ENCODE measurements at places on chromosomes 5 and 9.

DNA sequence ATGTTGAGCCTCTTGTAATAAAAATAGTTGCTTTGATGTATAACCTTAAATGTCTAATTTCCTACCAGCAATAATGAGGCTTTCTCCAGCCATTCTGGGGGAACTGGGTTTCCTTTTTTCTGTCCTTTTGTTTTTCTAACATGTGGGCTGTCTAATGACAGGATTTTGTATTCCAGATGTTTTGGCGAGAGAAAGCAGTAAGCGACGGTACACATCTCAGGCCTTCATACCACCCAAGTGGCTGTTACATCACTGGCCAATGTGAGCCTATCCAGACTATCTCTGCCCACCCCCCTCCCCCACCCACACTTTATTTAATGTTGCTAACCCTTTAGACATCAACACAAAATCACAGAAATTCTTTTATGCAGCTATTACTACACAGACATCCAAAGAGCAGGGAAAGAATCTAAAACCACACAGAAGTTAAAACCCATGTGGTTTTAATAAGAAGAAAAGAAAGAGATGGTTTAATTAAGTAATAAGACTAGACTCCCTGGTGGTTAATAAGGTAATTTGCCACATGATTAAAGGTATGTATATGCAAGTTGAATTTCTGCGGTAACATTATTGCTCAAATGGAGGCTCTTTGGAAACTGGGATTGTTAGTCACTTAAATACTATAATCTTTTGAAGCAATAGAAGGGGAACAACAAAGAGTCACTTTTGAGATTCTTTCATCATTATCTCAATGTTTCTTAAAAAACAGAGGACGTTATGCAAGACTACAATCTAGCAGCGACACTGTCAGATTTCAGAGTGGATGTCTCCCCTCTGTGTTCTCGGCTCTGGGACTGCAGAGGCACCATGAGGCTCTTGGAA is 365.1 kb downstream of the ENC1 start:
- no peak for DNase-seq

DNA sequence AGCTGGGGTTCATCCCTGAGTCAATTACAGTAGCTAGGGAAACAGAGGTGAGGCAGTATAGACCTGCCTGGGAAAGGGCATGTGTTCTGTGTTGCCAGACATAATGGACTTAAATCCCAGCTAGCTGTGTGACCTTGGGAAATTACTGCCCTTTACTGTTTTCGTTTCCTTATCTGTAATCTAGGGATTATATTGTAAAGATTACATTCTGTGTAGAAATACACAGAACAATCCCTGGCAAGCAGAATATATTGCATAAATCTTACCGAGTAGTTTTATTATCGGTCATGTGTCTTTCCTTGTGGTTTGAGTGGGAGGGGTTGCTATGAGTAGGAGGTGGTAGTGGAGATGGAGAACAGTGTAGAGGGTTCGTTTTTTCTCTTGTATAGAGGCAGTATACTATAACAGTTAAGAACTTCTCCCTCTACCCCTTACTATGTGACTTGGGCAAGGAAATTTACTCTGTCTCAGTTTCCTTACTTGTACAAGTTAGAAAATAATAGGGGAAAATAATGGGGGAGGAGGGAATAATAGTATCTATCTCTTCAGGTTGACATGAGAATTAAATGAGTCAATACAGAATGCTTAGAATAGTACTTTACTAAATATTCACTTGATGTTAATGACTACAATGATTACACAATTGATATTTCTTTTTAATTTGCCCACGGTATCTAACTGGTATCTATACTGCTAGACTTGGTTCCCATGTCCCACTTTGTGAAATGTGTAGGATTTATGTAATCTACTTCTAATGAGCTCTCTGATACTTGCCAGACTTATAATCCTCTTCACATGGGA is 7.1 kb upstream of the DMXL1 start:
- no peak for DNase-seq

- no peak for DNase-seq
These were observed 113.4 kb downstream of the FBN2 start for GRCh38 chr5:128424646-128425045.

- DNase-seq, result no peak
These were observed 42.2 kb upstream of the FSD1L start for GRCh38 chr9:105405514-105406131.

DNA sequence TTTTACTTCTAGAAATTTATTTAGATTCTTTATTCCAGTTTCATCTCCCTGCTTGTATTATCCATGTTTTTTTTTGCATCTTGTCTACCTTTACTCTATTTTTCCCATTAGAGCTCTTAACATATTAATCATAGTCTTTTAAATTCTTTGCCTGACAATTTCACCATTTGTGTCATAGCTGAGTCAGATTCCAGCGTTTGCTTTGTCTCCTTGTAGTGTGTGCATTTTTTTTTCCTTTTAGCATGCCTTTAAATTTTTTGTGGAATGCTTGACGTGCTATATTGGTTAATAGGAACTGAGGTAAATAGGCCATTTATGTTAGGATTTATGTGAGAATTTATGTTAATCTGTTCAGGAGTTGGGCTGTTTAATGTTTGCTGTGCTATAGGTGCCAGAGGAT is 41.8 kb upstream of the NFIL3 start:
- DNase-seq, result no peak

GRCh38 chr5:6786786-6787495 is 73.7 kb downstream of the TENT4A start:
- DNase-seq, result no peak

GRCh38 chr5:5421149-5421960 is 1.1 kb upstream of the ICE1 start:
- no peak for DNase-seq

GRCh38 chr9:84484172-84484571 is 143.6 kb upstream of the SLC28A3 start:
- DNase-seq, result no peak

DNA sequence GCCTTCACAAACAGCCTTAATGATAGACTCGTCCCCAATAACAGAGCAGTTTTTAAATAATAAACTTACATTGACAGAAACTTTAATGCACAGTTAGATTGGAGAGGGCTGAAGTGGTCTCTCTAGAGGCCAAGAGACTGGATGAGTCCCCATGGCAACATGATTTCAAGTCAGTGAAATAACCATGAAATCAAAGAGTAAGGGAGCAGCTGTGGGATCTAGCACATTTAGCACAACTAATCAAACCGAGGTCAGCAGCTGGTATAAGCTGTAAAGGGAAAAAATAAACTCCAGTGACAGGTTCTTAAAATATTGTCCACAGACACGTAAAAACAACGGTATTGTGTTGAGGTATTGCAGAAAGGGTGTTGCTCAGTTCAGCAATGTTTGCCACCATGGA is 916.6 kb downstream of the DNAH5 start:
- DNase-seq, result no peak

DNA sequence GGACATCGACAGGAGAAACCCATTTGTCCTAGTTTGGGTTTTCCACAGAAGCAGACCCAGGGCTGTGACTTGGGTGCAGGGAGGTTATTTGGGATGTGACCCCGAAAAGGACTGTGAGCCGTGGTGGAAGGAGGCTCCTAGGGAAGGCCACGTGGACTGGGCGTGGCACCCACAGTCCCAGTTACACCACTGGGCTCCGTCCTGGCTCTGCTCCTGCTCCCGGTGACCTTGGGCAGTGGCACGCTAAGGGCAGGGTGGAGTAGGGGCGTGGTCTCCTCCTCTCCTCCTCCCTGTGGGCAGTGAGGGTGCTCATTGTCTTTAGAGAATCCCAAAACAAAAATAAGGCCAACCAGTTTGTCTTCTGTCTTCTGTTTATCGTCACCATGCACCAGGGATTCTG is 190.1 kb downstream of the GADD45G start:
- DNase-seq, result no peak

All from D721Med (cell line).